ENCODE measurements at places on chromosomes 6 and 20.

DNA sequence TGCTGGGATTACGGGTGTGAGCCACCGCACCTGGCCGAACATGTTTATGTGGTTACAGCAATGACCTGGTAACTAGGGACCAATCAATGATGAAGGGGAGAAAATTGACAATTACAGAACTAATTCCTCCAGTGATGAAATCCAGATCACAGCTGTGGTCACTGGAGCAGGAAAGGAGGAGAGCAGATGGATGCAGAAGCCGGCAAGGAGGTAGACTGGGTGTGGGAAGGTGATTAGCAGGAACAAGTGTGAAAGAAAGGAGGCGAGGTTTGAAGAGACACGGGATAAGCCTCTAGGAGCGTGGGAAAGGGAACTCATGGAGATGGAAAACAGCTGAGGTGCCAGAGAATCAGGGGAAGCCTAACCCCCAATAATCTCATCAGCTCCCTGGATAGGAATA, 17.2 kb upstream of the SPAG4 start:
- no peak for DNase-seq

GRCh38 chr20:5567644-5568043, 182.6 kb upstream of the SHLD1 start:
- DNase-seq = no peak

- DNase-seq = no peak
These were observed 132.0 kb downstream of the PCSK2 start for GRCh38 chr20:17358854-17359253.

DNA sequence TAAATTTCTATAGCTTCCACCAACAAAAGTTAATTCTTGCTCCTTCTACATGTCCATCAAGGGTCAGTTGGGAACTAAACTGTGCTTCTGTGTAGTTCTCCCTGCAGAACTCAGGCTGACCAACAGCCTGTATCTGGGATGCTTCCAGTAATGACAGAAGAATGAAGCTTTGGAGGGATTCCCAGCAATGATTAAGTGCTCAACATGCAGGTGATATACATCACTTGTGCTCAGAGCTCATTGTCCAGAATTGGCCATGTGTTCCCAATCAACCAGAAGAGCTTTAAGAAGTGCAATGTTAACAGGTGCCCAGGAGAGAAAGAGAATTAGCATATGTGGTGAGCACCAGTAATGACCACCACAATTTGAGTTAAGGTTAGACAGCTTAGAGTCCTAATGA, 37.4 kb upstream of the SNRPB2 start:
- no peak for DNase-seq

GRCh38 chr6:37010402-37010892, 5.0 kb downstream of the FGD2 start:
- DNase-seq = no peak

DNA sequence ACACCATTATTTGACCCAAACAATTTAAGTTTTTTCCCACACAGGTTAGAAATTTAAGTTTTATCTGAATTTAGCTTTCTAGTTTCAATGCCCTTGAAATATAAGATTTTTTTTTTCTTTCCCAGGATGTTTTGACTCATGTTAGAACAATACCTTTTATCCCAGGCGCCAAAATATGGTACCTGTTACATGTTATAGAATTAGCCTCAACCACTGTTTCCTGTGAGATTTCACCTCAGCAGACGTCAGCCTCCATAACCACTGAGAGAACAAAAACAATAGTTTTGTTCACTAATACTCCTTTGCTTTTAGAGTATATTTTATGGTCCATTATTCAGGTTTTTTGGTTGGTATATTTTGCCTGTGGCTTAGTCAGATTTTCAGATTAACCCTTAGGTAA, 302.9 kb downstream of the CDKAL1 start:
- DNase-seq = no peak

GRCh38 chr6:84332139-84333034, 104.9 kb upstream of the CEP162 start:
- DNase-seq = no peak

- peak; percentile 10 for DNase-seq
These were observed 10.6 kb downstream of the RPS10 start for GRCh38 chr6:34414999-34415858.

GRCh38 chr20:49969234-49969633, 13.5 kb upstream of the SNAI1 start:
- no peak for DNase-seq

GRCh38 chr6:168332020-168332419, 12.4 kb upstream of the DACT2 start:
- DNase-seq = no peak

GRCh38 chr6:73452107-73452461, at the start of gene CGAS:
TSS of gene CGAS (minus strand) at chr6:73452297. CDS start at chr6:73452181, 116 bp downstream.
- DNase-seq = peak; percentile 76

GRCh38 chr6:149983145-149983544, 19.4 kb downstream of the ULBP1 start:
- DNase-seq = no peak

- DNase-seq = no peak
These were observed 25.1 kb downstream of the CD83 start for GRCh38 chr6:14142511-14143223.

- DNase-seq = no peak
These were observed 35.2 kb downstream of the SMLR1 start for GRCh38 chr6:130862370-130862769.

- no peak for DNase-seq
These were observed 22.3 kb downstream of the HLA-DOB start for GRCh38 chr6:32794510-32794909.

- no peak for DNase-seq
These were observed 8.0 kb downstream of the CST3 start for GRCh38 chr20:23629542-23630391.

DNA sequence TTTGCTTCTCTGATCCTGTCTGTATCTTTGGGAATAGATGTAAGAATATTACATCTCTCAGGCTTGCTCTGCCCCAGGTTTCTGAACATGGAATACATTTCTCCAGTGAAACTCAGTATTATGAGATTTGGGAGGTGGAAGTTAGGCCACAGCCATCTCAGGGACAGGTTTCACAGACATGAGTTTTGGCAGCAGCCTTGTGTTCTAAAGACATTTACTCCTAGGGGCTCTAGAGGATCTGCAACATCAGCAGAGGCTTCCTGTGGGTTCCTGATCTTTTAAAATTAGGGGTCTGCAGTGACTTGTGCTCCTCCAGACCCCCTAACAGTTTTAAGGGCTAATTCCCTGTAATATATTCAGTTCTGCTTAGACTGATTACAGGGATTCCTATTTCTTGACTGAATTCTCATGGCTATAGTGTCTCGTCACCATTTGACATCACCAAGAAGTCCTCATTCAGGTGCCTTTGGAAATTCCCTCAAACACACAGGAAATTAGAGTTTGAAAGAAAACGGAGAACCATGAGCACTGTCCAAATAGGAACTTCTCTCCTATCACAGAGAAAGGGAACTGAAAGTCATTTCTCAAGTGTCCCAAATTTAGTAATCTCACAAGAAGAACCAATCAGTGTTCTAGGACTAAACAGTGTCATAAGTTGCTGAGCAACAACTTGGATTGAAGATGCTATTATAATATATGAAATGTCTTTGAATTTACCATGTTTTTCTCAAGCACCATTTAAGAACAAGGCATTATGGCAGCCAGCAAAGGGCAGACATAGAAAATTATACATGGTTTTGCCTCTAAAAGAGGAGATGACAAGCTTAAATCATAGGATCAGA, 2.5 kb upstream of the HLA-DRA start:
- no peak for DNase-seq

GRCh38 chr6:14765106-14765505, 480.8 kb upstream of the JARID2 start:
- DNase-seq = no peak

DNA sequence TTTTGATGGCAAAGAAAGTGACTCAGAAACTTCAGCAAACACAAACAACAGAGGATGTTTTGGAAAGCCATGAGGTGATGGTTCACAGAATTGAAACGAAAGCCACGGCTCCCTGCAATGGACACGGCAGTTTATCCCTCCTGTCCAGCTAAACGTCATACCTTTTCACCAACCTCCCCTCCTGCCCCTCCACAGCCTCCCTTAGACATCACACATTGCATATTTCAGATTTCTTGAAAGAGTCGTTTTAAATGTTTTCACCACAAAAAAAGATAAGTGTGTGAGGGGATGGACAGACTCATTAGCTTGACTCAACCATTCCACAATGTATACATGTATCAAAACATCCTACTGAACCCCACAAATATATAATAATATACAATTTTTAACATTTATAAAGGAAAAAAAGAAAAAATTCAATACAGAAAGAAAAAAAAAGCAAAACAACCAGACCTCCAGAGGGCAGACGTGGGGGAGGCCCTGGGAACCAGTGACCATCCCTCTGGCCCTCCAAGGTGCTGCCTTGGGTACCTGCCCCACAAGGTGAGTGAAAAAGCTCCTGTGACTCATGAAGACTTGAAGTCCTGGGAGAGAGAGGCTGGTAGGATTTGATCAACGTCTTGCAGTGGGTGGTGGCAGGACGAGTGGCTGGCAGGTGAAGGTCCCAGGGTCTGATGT, 117.2 kb upstream of the THBS2 start:
- no peak for DNase-seq

DNA sequence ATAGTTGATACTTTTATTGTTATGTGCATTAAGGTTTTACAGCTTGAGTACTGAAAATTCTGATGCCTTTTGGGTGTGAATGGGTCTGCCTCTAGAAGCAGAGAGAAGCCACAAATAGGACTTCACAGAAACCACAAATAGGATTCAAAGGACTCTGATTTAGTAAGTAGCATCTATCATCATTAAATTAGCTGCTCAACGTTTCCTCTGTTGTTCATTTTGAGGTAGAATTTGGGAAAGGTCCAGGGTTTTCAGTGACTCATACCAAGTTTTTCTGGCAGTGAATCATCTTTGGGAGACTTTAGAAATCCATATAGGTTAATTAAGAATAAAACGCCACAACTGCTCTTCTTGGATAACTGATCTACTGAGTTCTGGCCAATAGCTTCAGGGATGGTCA, 105.1 kb downstream of the PHF3 start:
- DNase-seq = no peak

DNA sequence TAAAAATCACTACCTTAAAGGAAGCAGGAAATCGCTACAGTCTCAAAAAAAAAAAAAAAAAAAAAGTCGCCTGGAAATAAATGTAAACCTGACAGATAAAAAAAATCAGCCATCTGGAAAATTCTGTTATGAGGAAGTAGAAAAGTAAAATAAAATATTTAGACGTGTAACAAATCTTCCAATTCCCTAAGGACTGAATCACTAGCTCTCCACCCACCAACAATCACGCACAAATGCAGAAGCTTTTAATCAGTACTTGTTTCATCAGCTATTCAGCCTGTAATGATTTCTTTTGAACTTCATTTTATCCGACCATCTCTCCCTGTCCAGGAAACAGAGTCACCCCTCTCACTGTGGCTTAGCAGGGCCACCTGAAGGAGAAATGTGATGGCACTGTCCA, 59.0 kb downstream of the SLC23A2 start:
- no peak for DNase-seq

- DNase-seq = no peak
These were observed 375.5 kb downstream of the UTRN start for GRCh38 chr6:144660561-144661115.

GRCh38 chr6:5657684-5658430, 348.9 kb downstream of the NRN1 start:
- DNase-seq = no peak

DNA sequence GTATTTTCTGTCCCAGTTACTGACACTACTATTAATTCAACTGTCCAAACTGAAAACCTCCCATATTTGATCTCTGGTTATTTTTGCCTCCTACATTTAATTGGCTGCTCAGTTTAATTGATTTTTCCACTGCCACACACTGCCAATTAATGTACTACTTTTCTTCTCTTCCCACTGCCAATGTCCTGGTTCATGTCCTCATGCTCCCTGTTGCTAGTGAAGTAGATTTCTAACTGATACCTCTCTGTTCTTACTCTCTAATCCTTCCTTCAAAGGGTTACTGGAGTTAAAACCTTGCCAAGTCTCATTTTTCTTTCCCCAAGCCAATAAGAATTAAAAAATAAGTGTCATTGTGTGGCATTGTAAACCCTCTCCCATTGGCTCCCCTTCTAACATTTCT, 440.6 kb upstream of the JAG1 start:
- DNase-seq = no peak

DNA sequence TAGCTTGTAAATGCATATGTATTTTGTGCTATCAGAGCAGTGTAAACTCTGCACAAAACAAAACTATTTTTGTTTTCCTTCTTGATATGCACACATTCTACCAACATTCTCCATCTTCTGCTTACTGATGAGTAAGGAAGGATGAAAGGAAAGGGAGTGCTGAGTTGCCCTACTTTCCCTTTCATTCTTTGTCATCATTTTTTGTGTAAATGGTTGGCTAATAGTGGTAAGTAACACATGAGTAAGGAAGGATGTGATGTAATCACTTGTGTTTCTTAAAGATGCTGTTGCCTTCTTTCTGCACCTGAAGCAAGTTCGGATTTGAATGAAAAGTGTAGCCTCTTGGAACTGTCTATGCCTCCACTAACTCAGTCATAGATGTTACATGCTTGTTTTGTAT, 4.6 kb upstream of the REV3L start:
- DNase-seq = no peak

GRCh38 chr6:73523434-73524123, 2.7 kb upstream of the EEF1A1 start:
- DNase-seq = peak; percentile 79

- DNase-seq = no peak
These were observed 70.4 kb downstream of the ENPP1 start for GRCh38 chr6:131877999-131878789.

Measured in stimulated activated naive CD4-positive, alpha-beta T cell treated with Interleukin-2 at 50 U/mL for 16 hours (primary cell).